ENCODE measurements at places on chromosomes 4 and X.

- no peak for DNase-seq
These were observed 188.4 kb upstream of the ARX start for GRCh38 chrX:25204182-25204581.

- DNase-seq, result no peak
These were observed 85.5 kb upstream of the IQCM start for GRCh38 chr4:149901128-149901527.

- DNase-seq, result no peak
These were observed 64.6 kb downstream of the CLDN22 start for GRCh38 chr4:183255487-183255886.

DNA sequence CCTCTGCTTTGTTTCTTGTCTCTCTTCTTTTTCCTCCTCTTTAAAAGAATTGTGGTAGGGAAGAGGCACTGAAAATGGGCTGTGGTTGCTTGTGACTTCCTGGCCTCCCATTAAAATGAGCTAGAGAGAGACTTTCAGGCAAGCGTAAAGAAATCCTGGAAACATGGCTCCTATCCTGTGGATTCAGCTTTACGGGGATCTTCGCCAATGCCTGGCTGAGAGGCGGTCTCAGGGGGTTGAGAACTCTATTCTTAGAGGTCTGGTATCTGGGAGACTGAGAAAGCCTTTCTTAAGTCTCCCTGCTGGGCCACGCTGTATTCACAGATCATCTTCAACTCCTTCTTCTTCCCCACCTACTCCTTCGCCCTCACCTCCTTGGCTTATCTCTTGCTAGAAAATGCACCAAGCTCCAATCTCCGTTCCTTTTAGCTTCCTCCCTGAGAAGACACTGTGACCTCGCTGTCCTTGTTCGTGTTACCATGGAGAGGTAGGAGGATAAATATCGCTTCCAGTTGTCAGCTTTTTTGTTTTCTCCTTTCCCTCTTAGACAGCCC lies 542 bp upstream of the KLF8 start:
- DNase-seq, result no peak

DNA sequence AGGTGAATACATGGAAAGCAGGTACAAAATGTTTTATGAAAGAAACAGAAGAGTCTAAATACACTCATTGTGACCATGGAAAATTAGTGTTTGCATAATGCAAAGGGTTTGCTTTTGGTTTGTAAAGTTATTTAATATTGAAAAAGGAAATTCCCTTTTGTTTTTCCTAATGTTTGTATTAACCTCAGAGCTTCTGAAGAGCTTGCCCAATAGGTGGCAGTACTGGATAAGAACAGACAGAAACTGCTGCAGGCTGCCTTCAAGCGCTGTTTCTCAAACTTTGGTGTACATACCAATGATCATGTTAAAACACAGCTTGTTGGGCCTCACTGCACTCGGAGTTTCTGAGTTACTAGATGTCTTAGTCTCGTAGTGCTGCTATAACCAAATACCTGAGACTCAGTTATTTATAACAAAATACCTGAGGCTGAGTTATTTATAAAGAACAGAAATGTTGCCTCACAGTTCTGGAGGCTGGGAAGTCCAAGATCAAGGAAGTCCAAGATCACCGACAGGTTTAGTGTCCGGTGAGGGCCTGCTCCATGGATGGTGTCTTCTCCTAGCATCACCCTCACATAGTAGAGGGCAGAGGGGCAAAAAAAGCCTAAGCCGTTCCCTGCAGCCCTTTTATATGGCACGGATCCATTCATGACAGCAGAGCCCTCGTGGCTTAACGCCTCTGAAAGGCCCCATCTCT lies 54.2 kb downstream of the SUPT20HL2 start:
- no peak for DNase-seq

GRCh38 chrX:48540028-48540375 lies 488 bp downstream of the TBC1D25 start:
- DNase-seq, result peak; percentile 26

- DNase-seq, result no peak
These were observed 122.7 kb downstream of the SPOCK3 start for GRCh38 chr4:167111622-167112021.

DNA sequence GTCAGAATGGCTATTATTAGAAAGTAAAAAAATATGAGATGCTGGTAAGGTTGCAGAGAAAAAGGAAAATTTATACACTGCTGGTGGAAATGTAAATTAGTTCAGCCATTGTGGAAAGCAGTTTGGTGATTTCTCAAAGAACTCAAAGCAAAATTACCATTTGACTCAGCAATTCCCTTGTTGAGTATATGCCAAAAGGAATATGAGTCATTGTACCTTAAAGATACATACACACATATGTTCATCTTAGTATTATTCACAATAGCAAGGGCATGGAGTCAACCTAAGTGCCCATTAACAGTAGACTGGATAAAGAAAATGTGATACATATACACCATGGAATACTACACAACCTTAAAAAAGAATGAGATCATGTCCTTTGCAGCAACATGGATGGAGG lies 148.2 kb downstream of the COMMD8 start:
- DNase-seq, result no peak

GRCh38 chrX:50877310-50877709 lies 33.2 kb upstream of the BMP15 start:
- DNase-seq, result no peak

DNA sequence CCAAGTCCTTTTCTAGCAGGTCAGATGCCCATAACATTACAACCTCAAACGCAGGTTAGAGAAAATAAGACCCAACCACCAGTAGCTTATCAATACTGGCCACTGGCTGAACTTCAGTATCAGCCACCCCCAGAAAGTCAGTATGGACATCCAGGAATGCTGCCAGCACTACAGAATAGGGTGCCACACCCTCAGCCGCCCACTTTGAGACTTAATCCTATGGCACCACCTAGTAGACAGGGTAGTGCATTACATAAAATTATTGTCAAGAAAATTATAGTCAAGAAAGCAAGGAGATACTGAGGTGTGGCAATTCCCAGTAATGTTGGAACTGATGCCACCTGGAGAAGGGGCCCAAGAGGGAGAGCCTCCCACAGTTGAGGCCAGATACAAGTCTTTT lies 19.9 kb upstream of the TRIM61 start:
- DNase-seq, result no peak

DNA sequence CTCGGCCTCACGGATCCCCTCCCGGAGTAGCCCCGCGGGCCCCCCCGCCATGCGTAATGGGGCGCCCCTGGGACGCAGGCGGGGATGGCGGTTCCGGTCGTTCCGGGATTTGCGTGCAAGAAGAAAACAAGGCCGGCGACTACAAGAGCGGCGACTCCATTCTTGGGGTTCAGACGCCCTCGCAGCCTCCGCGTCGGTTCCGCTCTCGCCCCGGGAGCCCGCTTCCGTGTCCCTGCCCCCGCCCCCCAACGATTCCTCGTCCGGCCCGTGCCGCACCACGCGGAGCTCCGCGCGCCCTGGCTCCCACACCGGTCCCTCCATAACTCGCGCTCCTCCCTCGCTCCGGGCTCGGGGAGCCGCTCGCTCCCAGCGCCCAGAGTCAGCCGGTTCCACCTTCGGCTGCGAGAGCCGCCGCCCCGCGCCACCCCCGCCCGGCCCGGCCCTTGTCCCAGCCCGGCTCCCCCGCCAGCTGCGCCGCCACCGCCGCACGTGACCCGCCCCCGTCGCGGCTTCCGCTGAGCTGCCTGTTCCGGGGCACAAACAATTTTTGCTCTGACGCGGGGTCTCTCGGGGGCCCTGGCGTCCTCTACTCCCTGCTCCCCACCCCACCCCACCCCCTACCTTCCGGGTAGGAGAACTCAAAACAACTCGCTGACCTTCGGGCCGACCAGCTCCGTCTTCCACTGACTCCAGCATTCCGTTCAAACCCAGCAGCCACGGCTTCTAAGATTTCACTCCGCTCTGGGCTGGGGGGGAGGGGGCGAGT lies 78.8 kb upstream of the BCOR start:
- no peak for DNase-seq

GRCh38 chr4:139759097-139759496 lies 93.5 kb downstream of the MGST2 start:
- DNase-seq, result no peak

GRCh38 chr4:71338846-71339593 lies at the start of gene SLC4A4:
TSS of gene SLC4A4 (plus strand) at chr4:71339020.
- DNase-seq, result peak; percentile 52

- DNase-seq, result no peak
These were observed 150.5 kb upstream of the SPRY1 start for GRCh38 chr4:123246085-123246484.

- no peak for DNase-seq
These were observed 48.7 kb downstream of the DDX60 start for GRCh38 chr4:168269896-168270295.

DNA sequence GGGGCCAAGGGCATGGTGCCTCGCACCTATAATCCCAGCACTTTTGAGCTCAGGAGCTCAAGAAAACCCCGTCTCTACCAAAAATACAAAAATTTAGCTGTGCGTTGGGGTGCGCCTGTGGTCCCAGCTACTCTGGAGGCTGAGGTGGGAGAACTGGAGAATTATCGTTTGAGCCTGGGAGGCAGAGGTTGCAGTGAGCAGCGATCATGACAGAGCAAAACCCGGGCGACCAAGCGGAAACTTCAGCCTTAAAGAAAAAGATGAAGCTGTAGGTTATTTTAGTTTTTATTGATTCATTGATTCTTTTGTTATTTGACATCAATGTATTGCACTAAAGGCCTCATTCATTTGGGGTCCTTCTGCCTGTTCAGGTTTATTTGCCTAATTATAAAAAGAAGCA lies 5.4 kb downstream of the TMPRSS11F start:
- DNase-seq, result no peak

- no peak for DNase-seq
These were observed 107.6 kb downstream of the AMER1 start for GRCh38 chrX:64097891-64098290.

- no peak for DNase-seq
These were observed 83.9 kb upstream of the CPEB2 start for GRCh38 chr4:14918336-14918735.

DNA sequence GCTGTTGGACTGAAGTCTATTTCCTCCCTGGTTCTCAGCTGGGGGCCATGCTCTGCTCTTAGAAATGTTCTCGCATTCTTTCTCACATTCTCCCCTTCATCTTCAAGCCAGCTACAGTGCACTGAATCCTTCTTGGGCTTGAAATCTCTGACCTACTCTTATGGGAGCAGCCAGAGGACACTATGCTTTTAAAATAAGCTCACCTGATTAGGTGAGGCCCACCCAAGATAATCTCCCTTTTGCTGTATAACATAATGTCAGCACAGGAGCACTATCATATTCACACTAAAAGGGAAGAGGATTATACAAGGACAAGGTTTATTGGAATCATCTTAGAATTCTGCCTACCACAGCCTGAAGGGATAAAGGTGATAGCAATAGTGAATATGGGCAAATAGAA lies 146.3 kb downstream of the ZNF674 start:
- DNase-seq, result no peak

DNA sequence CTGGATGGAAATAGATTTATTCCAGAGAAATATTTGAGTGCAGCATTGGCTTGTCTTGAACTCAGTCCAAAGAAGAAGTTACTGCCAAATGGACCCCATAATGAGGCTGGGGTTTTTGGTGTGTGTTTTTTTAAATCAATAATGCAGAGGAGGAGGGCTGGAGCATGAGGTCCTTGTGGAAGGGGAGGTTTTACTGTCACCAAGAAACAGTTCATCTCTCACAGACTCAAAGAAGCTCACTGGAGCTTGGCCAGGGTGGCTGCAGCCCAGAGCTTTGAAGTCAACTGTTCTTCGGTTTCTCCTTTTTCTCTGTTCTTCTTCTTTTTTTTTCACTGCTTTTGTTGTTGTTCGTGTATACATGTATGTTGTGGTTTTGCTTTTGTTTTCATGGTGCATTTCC lies 377.7 kb downstream of the FBXW7 start:
- DNase-seq, result no peak

- no peak for DNase-seq
These were observed 269.9 kb upstream of the FAT4 start for GRCh38 chr4:125044886-125045285.

GRCh38 chr4:85573270-85573669 lies 98.3 kb downstream of the ARHGAP24 start:
- DNase-seq, result no peak

GRCh38 chrX:3160756-3161155 lies 119.5 kb downstream of the ARSF start:
- no peak for DNase-seq

DNA sequence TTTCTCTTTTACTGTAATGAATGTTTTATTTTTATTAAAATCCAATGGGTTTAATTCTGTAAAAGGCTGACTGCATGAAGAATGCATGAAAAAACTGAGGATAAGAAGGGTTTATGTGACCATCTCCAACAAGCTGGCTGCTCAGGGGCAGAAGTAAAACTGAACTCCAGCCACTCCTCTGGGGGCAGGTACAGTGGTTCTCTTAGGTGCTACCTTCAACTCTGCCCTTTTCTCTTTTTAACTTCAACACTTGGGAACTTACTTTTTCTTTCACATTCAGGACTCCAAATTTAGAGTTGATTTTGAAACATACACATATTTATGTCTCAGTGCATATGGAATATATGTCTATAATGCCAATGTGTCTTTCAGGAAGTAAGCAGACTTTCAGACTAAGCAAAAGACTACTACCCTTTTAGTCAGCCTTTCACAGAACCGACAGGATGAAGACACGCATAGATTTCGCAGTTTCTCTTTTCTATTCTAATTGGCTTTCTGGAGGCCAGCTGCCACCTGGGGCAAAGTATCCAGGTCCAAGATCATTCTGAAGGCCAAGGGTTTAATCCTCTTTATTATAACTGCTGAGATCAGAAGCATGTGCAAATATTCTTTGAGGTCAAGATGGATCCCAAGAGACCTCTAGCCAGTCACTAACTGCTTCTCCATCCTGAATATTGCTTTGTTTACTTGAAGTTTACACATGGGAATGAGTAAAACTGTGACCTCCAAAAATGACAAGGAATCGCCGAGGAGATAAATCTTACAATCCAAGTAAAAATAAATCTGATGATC lies 30.7 kb downstream of the HS3ST1 start:
- DNase-seq, result no peak

DNA sequence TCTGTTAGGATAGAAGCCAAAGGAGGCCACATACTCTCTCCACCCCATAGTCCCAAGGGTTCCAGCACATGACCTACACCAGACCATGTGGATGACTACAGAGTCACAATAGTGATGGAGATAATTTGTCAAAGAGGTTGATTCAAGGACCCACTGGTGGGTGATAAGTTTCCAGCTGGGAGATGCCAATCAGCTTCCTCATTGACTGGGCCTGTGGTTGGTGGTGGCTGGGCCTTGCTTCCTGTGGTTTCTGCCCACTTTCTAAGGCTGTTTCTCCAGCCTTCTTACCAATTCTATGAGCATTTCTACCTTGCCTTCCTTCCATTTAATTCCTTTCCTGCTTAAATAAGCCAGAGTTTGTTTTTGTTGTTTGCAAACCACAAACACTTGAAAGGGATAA lies 95.5 kb upstream of the CPEB2 start:
- no peak for DNase-seq
